ENCODE measurements at places on chromosomes 7 and 10.

GRCh38 chr10:99779335-99779734, 3.1 kb upstream of the ABCC2 start:
- DNase-seq: no peak

GRCh38 chr7:11540271-11540761, 291.7 kb downstream of the THSD7A start:
- no peak for DNase-seq

DNA sequence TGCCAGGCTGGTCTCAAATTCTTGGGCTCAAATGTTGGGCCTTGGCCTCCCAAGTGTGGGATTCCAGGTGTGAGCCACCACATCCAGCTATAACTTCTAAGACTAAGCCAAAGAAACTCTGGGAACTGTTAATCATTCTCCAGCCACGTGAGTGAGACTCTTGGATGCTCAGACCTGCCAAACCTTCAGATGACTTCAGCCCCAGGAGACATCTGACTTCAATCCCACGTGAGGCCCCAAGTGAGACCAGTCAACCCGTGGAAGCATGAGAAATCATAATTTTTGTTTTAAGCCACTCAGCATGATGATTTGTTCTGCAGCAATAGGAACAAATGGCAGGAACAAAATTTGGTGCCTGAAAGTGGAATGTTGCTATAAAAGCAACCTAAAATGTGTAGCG, 4.3 kb upstream of the PCBD1 start:
- DNase-seq: no peak

DNA sequence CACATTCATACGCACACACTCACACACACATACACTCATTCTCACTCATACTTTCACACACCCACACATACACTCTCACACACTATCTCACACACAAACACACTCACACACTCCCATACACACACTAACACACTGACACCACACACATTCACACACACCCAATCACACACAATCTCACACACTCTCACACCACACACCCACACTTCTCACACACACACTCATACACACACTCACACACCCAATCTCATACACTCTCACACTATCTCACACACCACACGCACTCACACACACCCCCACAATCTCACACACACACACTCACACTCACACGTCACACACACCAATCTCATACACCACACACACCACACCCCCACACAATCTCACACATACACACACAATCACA, 71.0 kb downstream of the GLRX3 start:
- DNase-seq: no peak

DNA sequence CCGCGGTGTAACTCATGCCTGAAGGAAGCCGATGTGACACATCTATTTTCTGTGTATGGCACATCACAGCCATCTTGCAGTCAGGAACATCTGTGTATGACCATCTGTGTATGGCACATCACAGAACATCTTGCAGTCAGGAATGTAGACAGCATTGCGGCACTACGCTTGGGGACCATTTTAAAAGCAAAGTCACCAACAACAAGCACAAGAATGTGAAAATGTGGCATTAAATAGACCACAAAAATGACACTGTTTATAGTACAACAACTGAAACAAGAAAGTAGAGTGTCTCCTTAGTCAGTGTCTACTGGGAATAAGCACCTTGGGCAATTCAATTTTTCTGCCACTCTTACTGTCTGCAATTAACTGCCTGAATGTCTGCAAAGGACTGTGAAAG, 124.4 kb downstream of the HGF start:
- DNase-seq: no peak

DNA sequence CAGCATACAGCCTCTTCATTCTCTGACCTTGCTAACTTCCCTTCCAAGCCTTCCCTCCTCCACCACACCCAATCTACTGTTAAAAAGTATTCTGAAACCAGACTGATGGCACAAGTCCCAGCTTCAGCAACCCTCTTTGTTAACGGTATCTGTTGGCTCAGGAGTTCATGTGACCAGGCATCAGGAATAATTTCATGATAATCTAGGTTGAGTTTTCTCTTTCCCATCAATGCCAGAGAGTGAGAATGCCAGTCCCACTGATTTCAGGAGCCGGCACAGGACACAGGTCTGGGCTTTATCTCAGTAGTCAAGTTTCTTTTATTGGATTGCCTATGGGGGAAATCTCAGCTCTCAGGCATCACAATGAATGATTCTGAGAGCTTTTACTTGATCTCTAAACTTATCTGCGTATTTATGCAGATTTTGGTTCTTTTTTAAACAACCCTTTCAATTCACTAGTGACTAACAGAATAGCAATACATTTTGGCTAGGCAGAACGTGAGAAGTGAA, 231.0 kb upstream of the LYZL1 start:
- no peak for DNase-seq

DNA sequence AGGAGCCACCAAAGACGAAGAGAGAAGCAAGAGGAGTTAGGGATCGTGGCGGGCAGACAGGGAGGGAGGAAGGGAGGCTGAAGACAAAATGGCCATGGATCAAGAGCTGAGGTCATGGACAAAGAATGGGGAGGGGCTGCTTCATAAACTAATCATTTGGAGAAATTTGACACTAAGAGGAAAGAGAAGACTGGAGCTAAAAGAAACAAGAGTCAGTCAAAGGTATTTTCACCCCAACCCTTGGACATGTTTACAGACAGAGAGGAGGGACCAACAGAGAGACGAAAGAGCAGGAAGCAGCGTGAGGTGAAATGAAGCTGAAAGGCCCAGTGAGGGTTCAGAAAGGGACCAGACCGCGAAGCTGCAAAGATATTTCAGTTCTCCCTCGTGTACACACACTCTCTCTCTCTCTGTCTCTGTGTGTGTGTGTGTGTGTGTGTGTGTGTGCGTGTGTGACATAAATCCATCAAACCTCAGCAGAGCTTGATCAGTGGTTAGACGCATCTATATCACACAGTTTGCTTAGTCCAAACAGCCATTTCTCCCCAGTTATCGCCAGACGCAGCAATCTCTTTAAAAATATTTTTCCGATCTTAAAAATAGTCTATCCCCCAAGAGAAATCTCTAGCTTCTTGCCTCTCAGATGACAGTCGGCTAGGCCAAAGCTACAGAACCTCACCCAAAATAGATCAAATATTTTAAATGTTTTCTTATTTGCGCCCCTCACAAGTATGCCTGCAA, 12.5 kb upstream of the CALD1 start:
- DNase-seq: no peak

GRCh38 chr10:130780763-130781162, 530.8 kb downstream of the TCERG1L start:
- DNase-seq: no peak

GRCh38 chr10:109931163-109931562, 7.9 kb upstream of the XPNPEP1 start:
- DNase-seq: no peak

GRCh38 chr10:3869036-3869435, 84.0 kb upstream of the KLF6 start:
- no peak for DNase-seq

- DNase-seq: no peak
These were observed 695.5 kb upstream of the SEMA3D start for GRCh38 chr7:85882335-85882734.

DNA sequence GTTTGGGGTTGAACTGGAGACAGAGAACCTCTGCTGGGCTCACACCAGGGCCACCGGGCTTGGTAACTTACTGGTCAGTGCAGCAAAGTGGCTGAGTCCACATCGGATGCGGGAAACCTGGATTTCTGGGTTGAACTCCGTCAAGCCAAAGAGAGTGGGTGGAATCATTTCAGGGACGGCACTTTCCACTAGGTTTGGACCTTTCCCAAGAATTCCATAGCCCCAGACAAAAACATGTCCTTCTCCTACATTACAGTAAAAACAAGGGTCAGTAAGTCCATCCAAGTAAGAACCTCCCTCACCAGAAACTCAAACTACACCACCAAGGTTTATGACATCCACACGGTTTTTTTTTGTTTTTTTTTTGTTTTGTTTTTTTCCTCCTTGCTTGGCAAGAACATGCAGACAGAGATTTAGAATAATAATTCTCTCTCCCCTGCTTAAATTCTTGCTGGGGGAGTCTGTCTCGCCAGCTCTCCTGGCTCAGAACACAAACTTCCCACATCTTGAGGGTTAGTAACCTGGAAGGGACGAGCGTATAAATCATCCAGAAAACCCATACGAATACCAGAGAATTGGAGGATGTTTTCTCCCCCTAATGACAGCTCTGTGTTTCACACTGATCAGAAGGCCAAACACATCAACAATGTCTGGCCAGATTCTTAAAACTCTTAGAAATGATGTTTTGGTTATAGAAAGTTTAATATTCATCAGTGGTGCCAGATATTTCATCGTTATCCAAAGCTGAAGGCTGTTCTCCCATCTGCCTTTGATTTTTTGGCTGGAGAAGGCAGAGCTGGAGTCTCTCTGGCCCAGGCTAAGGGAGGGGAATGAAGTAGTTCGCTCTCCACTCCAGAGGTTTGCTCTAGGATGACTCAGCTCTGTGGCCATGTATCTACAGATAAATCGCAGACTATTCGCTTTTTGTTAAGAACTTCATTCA, 17.5 kb downstream of the RCC1L start:
- no peak for DNase-seq

DNA sequence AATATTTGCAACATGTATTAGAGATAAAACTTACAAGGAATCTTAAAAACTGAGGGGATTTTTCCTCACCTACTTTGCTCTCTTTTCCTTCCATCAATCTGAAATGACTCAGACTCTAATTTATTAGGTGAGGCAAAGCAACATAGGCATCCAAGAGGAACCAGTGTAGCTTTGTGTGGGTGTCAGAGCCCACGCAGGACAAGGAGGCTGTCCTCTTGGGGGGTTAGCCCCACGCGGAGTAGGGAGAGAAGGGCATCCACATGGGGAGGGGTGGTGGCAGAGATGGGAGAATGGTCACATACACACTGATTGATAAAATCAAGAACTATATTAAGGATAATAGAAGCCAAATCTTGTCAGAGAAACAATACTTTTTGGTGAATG, 33.8 kb upstream of the ARMS2 start:
- DNase-seq: no peak

DNA sequence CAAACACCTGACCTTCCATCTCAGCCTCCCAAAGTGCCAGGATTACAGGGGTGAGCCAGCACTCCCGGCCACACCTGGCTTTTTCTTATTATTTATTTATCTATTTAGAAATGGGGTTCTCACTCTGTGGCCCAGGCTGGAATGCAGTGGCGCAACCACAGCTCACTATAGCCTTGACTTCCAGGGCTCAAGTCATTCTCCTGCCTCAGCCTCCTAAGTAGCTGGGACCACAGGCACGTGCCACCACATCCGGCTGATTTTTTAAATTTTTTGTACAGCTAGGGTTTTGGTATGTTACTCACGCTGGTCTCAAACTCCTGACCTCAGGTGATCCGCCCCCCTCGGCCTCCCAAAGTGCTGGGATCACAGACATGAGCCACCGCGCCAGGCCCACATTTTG, 56.9 kb upstream of the MYL10 start:
- no peak for DNase-seq

GRCh38 chr7:47515305-47515834, 66.5 kb downstream of the TNS3 start:
- DNase-seq: no peak

DNA sequence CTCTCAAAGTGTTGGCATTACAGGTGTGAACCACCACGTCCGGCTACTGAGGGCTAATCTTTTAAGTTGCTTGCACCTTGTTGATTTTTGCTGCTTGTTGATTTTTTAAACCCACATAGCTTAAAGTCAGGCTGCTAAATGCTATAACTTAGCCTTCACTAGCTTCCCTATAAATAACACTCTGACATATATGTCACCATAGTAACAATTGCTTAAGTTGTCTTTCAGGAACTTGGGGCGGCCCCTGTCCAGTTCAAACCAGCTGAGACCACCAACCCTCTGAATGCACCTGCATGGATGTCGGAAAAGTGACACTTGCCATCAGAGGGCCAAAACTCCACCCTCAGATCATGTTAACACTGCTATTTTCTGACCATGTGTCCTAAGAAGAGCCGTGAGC, 47.3 kb downstream of the ST8SIA6 start:
- no peak for DNase-seq

DNA sequence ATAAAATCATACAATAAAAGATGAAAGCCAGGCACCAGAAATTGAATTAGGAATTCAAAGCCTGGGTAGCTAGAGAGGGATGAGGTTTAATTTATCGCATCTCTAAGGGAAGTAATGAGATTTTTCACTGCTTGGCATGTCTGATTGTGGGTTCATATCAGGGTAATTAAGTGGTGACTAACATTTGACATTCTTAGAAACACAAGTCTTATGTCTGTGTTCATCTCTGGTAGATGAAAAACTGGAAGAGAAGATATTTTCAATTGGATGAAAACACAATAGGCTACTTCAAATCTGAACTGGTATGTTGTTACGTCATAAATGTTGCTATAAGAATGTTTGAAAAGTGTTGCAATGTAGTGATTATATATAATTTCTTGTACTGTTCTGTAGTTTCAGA, 36.8 kb upstream of the ARMS2 start:
- DNase-seq: no peak

- no peak for DNase-seq
These were observed 28.9 kb downstream of the ADD3 start for GRCh38 chr10:110036640-110037039.

- DNase-seq: no peak
These were observed 174.4 kb downstream of the ARID5B start for GRCh38 chr10:62075912-62076311.

- peak; percentile 9 for DNase-seq
These were observed 778 bp upstream of the TRIM8 start for GRCh38 chr10:102643336-102644065.

GRCh38 chr10:78895469-78895868, 173.3 kb upstream of the ZMIZ1 start:
- no peak for DNase-seq

GRCh38 chr10:93473804-93474472, 8.2 kb downstream of the MYOF start:
- no peak for DNase-seq

DNA sequence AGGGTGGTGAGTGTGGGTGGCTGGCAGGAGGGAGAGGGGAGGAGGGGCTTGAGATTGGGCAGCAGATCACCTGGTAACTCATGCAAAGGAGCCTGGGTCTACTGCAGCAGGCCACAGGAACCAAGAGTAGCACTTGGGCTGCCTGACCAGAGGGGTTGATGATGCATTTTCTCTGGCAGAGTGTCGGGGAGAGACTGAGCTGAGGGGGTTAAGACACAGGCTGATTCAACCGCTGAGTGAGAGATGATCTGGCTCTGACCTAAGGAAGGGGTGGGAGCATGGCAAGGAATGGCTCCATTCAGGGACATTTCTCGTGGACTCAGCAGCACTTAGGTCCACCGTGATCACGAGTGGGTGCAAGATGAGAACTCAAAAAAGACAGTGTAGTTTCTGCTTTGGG, 115.5 kb upstream of the STK17A start:
- no peak for DNase-seq

- no peak for DNase-seq
These were observed 118.6 kb downstream of the RNF216 start for GRCh38 chr7:5662828-5663227.

Measured in stimulated activated CD4-positive, alpha-beta T cell treated with anti-CD3 and anti-CD28 coated beads, Interleukin-1b, Interleukin-23, amount 100 ng/mL, for 4 hours (primary cell).